ENCODE measurements at places on chromosomes 4 and X.

DNA sequence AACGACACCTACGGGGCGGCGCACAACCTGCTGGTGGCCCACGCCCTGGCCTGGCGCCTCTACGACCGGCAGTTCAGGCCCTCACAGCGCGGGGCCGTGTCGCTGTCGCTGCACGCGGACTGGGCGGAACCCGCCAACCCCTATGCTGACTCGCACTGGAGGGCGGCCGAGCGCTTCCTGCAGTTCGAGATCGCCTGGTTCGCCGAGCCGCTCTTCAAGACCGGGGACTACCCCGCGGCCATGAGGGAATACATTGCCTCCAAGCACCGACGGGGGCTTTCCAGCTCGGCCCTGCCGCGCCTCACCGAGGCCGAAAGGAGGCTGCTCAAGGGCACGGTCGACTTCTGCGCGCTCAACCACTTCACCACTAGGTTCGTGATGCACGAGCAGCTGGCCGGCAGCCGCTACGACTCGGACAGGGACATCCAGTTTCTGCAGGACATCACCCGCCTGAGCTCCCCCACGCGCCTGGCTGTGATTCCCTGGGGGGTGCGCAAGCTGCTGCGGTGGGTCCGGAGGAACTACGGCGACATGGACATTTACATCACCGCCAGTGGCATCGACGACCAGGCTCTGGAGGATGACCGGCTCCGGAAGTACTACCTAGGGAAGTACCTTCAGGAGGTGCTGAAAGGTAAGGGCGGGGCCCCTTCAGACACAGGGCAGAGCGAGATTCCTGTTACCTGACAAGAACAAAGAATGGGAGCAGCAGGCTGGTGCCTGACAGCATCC lies 11.7 kb downstream of the RPL9 start:
- DNase-seq, result peak; percentile 30

- DNase-seq, result no peak
Measured at GRCh38 chr4:77269505-77269904, 112.5 kb downstream of the CCNG2 start.

- DNase-seq, result no peak
Measured at GRCh38 chr4:2047031-2047660, 12.0 kb upstream of the NAT8L start.

- no peak for DNase-seq
Measured at GRCh38 chrX:153397256-153397960, 3.7 kb downstream of the PNMA6E start.

DNA sequence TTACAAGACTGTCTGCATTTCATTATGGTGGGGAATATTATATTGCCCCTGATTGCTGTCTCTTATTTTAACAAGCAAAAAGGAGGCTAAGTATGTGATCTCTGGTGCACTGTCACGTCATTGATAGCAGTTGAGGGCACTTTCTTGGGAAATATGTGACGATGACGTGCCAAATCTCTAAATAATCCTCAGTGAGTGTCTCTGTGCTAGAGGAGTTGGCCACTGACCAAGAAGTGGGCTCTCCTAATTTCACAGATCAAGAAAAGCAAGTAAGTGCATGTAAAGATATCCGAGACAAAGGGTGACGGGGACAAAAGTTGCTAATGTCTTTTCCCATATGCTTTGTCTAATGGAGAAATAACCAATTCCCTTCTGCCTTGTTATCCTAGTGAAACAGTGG lies 487.4 kb upstream of the TENM3 start:
- no peak for DNase-seq

- DNase-seq, result no peak
Measured at GRCh38 chrX:49878128-49878833, 1.0 kb upstream of the USP27X start.

DNA sequence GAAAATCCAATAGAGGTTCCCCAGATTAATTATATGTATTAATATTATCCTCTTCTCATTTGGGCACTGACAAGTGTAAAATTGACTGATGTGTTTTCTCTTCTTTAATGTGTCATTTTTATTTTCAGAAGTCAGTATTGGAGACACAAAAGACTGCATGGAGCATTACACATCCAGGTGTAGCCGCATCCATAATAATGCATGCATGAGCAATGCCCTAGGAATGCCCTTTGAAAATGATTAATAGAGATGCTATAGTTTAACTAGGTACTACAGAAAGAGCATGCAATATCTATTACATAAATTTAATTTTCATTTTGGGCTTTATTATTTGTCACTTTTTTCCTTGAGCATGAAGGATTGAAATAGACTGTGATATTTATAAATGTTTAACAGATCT lies 509.9 kb downstream of the SPOCK3 start:
- DNase-seq, result no peak

DNA sequence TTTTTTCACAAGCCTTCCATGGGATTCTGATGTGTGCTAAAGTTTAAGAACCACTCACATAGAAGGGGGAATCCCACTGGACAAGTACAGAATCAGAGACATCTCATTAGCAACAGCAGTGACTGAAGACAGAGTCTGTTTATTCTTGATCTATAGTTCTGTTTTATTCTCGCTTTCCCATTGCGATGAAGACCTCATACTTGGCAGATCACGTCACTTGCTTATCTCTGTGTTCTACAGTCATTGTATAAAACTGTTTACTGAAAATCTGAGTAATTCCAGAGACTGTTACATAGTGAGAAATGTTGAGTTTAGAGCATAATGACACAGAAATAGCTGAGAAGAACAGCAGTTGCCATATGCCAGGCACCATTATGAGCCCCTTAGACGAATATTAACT lies 185.5 kb downstream of the PTTG2 start:
- DNase-seq, result no peak

DNA sequence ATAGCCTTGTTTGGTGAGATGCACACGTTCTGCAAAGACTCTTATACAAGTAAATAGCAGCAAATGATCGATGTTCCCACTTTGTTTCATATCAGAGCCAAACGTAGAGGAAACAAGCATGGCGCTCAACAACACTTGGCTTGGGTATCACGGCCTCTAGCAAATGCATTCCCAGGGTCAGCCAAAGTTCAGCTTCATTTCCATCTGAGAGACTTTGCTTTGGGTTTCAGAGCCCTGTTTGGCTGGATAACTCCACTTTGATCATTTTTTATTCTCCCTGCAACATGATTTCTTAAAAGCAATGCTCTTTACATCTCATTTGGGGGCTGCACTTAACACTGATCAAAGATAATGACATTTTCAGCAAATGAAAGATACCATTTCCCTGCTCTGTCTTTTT lies 199.2 kb upstream of the FAM9B start:
- no peak for DNase-seq

DNA sequence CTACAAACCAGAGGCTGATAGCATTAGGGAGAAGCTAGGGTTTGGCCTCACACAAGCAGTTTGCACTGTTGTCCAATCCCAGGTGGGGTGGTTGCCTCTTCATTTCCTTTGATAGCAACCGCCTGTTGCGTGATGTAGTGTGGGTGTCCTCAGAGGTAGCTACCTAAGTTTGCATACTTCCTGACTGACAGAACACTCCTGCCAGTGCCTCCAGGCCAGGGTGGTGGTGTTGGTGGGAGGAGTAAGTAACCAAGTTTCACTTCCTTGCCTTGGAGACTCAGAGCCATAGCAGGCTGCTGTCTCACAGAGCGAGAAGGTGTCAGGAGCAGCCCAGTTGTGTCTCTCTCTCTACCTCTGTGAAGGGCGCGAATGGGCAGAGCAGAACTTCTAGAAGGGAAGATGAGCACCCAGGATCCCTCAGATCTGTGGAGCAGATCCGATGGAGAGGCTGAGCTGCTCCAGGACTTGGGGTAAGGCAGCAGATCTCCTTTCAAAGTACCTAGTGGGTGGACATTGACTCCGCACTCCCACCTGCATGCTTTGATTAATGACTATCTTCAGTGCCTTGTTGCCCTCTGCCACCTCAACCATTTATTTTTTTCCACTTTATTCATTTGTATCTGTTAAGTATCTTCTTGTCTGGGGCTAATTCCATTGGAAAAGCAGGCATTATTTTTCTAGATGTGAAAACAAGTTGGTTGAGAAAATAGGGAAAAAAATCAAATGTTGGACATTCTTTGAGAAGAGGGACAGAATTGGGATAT lies at the start of gene DAPP1:
DAPP1 (plus strand) TSS at position 283 of the 764 bp plus-strand sequence; CDS start at position 370, 87 bp downstream.
- DNase-seq, result peak; percentile 51

- DNase-seq, result no peak
Measured at GRCh38 chrX:142998447-142999198, 27.1 kb upstream of the SPANXN4 start.

GRCh38 chr4:147518846-147519767 lies 38.2 kb downstream of the EDNRA start:
- peak; percentile 7 for DNase-seq

DNA sequence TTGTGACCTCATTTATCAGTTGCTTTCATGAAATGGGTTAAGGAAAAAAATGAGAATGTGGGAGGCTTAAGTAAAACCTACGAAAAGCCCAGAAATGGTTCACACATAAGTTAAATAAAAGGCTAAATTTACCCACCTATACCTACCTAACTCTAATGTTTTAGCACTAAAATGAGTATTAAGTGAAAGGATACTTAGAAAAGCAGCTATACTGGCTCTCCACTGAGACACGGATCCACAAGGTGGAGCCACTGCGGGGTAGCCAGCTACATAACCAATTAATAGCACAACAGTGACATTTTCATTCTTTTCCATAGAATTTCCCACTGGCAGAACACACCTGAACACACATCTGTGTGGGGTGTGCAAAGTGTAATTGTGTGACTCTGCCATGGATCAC lies 101.9 kb downstream of the MAML3 start:
- peak; percentile 25 for DNase-seq

- no peak for DNase-seq
Measured at GRCh38 chr4:80806472-80806871, 224.0 kb upstream of the BMP3 start.

DNA sequence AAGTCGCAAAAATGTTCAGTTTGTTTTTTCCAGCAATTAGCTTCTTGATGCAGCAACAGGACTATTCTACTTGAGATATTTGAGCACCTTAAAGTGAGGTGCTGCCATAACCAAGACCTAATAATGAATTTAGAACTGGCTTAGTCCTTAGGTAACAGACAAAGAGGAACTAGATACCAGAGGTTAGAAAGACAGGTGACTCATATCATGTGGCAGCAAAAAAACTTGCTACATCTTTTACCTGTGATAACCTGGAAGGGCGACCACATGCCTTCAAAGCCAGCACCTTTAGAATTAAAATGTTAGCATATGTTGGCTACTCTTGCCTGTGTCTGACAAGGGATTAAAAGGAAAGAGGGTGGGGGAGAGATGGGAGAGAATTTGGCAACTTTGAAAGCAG lies 90.4 kb downstream of the ARHGAP6 start:
- DNase-seq, result no peak

DNA sequence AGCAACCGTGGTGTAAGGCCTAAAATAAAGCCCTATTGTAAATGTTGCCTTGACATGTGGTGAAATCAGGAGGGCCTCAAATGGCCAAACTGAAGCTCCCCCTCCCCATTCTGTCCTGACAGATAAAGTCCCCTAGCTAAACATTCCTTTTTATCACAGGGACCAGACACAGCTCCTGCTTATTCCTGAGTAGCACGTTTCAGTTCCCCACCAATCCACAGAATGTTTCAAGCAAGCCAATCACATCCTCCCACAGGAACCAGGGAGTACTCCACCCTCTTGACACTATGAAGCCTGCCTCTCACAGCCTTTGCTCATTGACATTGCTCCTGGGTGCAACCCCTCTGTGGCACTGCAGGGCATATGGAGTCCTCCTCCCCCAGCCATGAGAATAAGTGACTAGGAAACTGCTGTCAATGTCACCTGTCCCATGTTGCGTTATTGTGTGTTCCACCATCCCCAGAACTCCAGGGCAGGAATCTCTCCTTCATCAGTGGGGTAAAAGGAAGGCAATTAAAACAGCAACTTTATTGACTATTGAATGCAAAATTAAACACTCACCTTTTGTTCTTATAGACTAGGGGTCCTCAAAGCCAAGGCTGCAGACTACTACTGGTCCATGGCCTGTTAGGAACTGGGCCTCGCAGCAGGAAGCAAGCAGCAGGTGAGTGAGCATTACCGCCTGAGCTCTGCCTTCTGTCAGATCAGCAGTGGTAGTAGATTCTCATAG lies 128.1 kb downstream of the COL25A1 start:
- no peak for DNase-seq

- DNase-seq, result no peak
Measured at GRCh38 chr4:91171217-91171616, 1044.0 kb downstream of the CCSER1 start.

- DNase-seq, result peak; percentile 79
Measured at GRCh38 chr4:151760712-151761661, at the start of gene GATB. Gene GATB, minus strand, starts transcription at chr4:151761007. Its CDS starts 25 bp downstream, at chr4:151760982.

DNA sequence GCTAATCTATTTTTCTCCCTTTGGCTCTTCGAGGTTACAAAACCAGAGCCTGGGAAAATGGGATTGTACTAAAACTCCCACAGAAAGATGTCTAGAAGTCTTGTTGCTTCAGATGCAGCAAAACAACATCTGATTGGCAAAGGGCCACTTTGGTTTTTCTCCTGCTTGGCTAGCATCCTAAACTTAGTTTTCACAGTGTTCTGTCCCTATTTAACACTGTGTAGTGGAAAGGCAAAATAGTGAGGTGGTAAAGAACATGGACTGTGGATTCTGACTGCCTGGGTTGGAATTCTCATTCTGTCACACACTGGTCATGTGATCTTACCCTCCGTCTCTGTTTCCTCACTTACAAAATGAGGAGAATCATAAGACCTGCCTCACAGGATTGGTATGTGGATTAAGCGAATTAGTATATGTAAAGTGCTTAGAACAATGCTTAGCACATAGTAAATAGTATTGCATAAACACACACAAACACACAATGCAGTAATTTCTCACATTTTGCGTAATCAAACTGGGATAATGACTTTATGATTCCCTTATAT lies 23.5 kb downstream of the TIGD2 start:
- DNase-seq, result no peak

All from stimulated activated CD4-positive, alpha-beta T cell treated with anti-CD3 and anti-CD28 coated beads, Interleukin-4, amount 100 ng/mL, for 4 hours (primary cell).